CD4-positive, alpha-beta T cell treated with Interleukin-12 subunit alpha and Interleukin-12 subunit beta, for 1 hour (primary cell): ENCODE measurements at places on chromosomes 1 and 21.

GRCh38 chr21:31892686-31893085 is 19.9 kb downstream of the HUNK start:
- no peak for DNase-seq

GRCh38 chr1:159869173-159869572 is 6.7 kb upstream of the VSIG8 start:
- DNase-seq, result no peak

- no peak for DNase-seq
Observed at GRCh38 chr1:36965275-36966159, 68.8 kb downstream of the GRIK3 start.

DNA sequence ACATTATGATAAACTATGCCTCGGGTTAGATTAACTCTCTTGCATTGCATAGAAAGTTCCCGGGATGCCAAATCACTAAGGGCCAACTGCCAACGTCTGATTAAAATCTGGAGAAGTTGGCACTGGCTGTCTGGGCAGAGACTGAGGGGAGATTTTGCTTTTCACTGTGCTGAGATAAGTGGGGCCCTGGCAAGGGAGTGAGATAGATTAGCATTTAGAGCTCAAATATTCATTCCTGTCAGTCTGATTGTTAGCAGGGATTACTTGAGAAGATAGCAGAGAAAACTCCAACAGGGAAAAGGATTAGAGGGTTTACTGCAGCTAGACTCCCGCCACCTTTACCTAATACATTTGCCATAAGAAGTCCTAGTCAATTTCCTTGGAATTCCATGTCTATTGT is 714.1 kb upstream of the CHRM3 start:
- DNase-seq, result no peak

- no peak for DNase-seq
Observed at GRCh38 chr1:34842952-34843371, 16.6 kb downstream of the SMIM12 start.

- DNase-seq, result no peak
Observed at GRCh38 chr1:72851597-72851996, 569.3 kb upstream of the NEGR1 start.

GRCh38 chr21:46227811-46228344 is 696 bp downstream of the LSS start:
- no peak for DNase-seq

DNA sequence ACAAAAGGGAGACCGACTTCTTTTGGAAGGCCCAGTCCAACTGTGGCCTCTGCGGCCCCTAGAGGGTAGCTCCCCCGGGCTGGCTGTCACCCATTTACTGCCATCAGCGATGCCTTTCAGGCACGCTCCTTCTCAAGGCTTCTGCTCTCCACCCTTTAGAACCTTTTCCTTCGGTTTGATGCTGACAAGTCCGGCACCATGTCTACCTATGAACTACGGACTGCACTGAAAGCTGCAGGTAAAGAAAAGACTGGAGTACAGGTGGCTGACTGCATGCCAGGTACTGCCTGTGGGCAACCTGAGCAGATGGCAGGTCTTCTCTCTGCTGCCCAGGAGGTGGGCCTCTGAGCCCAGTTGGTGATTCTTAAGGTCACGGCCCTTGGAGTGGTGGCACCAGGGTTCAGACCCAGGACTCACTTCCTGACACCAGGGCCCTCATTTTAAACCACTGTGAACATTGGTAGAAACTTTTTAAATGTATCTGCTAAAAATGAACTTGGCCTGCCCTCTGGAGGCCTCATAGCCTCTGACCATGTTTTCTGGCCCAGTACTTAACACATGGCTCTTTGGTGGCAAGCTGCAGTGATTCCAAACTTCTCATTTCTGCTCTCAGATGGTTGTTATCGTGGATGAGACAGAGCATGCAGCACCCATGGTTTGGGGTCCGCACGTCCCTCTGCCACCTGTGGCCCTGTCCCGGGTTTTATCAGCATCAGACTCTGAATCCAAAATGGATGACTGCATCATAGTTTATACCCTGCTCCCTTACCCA is 45.7 kb downstream of the CAPN9 start:
- no peak for DNase-seq

GRCh38 chr1:167111868-167112709 is 18.2 kb downstream of the STYXL2 start:
- DNase-seq, result no peak

- no peak for DNase-seq
Observed at GRCh38 chr1:118944133-118944532, 44.0 kb downstream of the TBX15 start.
